ENCODE measurements at places on chromosomes 3 and 15.

DNA sequence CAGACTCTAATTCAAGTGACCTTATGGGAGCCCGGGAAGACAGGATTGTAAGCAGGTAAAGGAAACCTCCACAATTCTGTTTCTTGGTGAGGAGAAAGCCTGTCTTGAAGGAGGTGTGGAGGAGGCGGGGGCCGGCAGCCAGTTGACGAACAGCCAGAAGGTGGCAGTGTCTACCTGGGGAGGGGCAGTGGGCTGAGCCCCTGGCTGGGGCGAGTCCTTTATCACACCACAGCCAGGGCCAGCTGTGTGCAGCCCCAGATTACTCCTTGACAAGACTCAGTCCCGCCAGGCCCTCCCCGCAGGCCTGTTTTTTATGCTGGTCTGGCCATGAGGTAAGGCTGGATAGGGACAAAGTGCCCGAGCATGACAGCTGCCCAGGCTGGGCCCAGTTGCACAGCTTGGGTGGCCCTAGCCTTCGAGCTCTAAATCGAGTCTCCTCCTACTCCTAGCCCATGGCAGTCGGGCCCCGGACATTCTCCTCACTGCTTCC lies 40.9 kb upstream of the IDH2 start:
- peak; percentile 45 for DNase-seq

GRCh38 chr3:131216330-131216729 lies 165.2 kb upstream of the NUDT16 start:
- DNase-seq = no peak

GRCh38 chr3:55264919-55265318 lies 222.2 kb downstream of the WNT5A start:
- no peak for DNase-seq

DNA sequence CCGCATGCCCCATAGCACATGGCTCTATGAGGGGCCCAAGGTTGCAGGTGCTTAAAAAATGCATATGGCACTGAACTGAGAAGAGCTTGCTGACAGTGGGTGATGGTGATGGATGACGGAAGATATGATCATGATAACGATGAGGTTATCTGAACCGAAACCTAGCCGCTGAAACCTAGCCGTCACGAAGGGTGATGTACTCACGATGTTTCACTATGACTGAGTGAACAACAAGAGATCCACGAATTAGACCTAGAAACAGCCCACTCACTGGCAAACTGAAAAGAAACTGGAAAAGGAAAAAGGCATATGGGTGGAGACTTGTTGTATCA lies 57.6 kb upstream of the BCL6 start:
- DNase-seq = no peak

GRCh38 chr3:42654331-42655201 lies 1.1 kb downstream of the ZBTB47 start:
- no peak for DNase-seq

DNA sequence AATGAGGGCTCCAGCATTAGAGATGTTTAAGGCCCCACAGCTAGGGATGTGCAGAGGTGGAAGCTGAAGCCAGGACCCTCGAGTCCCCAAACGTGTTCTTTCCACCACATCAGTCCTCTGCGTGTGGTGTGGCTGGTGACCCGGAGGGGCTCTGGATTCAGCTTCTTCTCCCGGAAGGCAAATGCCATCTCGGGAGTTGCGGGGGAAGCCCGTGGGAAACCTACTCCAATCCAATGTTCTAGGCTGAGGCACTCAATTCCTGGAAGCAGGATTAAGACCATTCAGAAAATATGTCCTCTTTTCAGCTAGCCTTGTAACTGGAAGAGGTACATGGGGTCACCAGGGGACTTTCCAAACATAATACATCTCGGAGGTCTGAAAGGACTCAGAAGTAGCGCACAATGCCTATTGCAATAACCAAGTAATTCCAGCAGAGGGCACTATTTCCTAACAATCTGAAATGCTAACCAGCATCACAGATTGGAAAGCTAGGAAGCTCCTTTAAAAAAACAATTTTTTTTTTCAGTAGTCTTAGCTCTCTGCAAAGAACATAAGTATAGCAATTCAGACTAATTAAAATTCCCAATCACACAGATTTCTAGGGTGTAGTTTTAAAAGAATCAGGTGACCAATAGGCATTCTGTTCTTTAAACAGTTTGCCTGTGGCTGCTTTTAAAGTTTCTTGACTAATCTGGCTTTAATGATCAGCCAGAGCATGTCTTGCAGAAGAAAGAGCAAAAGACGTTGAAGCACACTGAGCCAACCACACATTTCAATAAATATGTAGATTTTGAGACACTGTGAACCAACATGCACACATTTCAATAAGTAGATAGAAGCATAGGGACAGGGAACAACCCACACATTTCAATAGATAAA lies 36.1 kb downstream of the BNC1 start:
- no peak for DNase-seq

DNA sequence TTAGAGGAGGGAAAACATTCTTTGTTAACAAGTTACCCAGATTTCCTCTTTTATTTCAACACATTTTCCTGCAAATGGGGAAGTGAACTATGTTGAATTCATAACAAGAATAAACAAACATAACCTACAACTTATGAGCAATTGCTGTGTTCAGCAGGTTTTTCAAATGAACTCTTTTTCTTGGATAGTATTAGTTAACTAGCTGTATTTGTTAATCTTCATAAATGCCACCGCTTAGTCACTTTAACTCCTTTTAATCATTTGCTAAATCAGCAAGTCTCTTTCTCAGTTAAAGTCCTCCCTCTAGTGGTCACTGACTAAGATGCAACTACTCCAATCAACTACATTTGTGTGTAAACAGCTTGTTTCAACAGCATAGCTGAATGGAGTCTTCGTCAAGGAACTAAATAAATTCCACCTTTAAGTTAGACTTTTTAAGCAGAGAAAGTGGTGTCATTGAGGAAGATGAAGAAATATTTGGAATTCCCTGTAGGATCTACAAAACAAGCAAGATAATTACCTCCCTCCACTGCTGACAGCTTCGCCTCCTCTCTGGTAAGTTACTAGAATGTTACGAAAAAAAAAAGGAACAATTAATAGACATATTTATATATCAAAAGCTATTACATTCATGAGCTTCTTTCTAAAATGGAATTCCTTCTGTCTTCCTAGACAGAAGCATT lies 1122.0 kb downstream of the ROBO1 start:
- DNase-seq = peak; percentile 66

DNA sequence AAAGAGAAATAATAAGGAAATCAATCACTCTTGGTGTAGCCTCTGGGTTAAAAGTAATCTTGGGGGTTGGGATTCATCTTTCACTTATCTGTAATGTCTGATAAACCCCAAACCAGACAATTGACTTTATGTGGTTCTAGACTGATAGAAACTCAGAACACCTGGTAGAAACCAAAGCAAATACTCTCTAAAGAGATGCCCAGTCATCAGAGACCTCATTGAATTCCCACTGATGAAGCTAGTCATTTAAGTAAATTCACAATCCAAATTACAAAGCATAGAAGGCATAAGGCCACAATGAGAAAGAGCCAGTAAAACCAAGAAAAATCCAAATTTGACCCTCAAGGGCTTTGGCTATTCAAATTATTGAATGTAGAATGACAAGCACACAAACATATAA lies 250.6 kb downstream of the MBNL1 start:
- no peak for DNase-seq
